ENCODE measurements at places on chromosomes 5 and 9. TPM values are rescaled to one million over a fixed set of nuclear protein-coding genes. Genes with fewer than 3 reads are reported as not detected.

DNA sequence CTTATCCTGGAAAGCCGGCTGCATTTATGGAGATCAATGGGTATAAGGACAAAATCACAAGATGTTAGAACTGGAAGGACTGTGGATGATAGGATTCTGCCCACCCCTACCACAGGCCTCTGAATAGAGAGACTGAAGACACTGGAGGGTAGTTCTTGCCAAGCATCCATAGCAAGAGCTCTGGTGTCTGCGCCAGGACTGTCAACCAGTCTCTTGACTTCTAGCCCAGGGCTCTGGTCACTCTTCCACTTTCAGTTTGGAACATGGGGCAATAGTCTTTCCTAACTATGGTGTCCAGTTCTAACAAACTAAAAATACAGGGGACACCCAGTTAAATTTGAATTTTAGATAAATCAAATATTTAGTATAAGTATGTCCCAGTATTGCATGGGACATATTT lies 23.4 kb downstream of the LARP1 start:
- no peak for DNase-seq

GRCh38 chr5:129245489-129245888 lies 150.9 kb downstream of the ISOC1 start:
- no peak for DNase-seq

DNA sequence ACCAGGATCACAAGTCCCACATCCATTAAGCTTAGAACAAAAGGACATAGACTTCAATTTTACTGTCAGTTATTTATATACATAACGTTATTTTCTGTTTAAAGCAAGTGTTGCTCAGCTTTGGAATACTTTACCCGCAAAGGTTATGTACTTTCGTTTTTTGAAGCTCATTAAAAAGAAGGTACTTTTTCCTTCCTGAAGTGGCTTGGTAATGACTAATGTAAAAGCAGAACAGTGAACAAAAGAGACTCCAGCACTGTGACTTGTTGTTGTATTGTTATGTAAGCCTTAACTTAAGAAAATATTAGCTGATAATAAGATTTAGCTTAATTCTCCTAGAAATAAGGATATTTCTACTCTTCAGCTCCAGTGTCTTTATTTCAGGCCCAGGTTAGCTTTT lies 97.3 kb upstream of the SLCO6A1 start:
- no peak for DNase-seq

DNA sequence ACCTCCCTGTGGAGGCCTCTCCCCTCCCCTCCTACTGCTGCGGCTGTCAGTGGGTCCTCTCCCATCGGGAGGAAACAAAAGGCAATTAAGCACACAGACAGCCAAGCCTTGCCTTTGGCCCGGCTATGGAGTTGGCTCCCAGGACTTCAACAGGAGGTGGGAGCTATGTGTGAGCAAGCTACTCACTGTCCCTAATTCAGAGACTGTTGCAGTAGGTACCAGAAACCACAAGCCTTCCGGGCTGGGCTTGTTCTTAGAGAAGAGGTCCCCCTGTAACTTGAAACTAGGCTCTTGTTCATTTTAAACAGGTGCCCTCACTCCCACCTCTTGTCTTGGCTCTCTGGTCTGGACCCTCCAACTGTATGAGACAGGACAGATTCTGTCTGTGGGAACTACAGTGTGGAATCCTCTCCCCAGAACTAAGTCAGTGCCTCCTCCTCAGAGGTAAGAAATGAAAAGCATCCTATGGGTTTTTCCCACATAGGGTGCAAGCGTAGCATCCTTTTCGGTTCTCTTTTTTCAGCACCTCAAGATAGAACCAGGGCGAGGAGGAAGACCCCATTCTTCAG lies 561.1 kb downstream of the EBF1 start:
- no peak for DNase-seq

DNA sequence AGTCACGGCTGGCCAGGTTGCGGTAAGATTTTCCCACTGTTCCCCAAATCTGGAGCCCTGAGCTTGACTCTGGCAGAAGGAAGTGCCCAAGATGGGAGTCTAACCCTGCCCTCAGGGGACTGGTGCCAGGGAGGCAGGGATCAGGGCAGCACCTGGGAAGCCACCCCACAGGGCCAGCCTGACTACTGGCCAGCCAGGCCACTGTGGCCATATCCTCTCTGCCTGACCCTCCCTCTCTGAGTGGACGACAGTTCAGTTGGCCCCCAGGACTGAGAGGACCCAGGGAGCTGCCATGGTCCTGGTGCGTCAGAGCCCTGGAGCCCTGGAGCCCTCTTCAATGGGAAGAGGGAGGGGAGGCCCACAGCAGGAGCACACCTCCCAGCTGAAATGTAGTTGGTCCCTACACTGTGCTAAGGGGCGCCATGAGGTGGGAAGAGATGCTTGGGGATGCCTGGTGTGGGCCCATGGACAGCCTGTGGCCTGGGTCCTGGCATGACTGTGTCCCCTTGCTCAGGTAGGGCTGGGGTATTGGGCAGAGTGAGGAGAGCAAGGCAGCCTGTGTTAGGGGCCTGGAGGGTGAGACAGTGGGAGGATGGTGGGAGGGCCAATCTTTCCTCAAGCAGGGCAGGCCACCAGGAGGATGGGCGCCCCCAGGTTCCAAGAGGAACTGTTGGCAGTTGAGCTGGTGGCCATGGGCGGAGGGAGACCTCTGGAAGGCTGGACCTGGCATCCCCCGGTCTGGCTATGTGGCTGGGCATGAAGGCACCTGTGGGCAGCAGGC lies 81.1 kb downstream of the PHF2 start:
- no peak for DNase-seq

- no peak for DNase-seq
Measured at GRCh38 chr5:126178521-126178920, 244.7 kb upstream of the GRAMD2B start.

DNA sequence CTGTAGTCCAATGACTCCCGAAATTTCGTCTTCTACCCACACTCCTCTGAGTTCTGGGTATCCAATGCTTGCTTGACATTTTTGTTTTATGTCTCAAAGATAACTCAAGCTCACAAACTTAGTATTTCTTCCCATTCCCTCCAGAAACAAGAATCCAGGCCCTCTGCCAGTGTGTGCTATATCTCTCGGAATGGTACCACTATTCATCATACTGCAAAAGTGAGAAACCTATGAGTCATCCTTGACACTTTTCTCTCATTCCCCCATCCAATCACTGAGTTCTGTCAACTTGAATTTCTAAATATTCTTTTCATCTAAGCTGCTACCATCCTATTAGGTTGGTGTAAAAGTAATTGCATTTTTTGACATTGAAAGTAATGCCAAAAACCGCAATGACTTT lies 9.8 kb downstream of the SLC12A2 start:
- DNase-seq = no peak

DNA sequence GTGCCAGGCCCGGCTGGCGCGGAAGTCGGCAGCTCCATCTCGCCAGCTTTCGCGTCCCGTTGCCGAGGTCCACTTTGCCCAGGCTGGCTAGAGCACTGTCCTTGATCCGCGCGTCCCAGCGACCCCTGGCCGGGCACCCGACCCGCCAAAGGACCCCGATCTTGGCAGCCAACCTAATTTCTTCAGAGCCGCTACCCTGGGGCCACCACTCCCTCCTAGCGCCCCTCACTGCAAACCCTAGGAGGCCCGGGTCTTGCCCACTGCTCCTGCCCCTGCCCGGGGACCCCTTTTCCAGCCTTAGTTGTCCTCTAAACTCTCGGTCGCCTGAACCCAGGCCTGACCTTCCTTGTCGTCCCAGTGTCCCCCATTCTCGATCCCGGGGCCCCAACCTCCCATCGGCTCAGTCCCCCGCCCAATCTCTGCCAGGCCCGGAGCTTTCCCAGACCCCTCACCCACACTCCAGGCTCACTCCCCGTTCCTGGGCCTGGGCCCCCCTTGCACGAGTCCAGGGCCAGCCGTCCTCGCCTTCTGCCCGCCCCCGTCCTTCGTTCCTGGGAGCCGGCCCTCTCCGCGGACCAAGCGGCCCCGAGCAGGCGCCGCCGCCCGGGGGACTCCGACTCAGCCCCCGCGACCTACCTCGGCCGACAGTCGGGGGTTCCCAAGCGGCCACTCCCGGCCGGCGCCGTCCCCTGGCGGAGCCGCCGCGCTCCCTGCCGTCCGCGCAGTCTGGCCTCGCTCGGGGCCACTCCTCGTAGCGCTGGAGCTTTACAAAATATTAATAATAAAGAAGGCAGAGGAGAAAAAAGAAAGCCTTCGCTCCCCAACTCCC lies 701 bp upstream of the LMX1B start:
- no peak for DNase-seq

- no peak for DNase-seq
Measured at GRCh38 chr5:60295423-60295822, 401.9 kb upstream of the PDE4D start.

GRCh38 chr5:67293226-67293625 lies 96.6 kb upstream of the CD180 start:
- DNase-seq = no peak

DNA sequence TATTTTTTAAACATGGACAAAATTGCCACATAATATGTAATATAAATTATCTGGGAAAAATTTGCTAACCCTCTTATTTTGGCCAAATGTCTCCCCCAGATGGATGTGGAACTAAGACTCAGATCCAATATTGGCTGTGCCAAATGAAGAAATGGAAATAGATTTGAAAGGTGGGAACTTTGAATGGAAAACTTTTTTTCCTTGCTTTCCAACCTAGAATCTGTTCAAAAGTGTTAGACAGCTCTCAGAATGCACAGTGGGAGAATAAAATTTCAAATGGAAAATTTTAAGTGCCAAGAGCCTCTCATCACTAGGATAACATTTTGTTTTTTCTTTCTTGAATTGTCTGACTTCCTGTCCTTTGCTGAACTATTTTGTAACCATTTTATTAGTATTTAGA lies 142.6 kb upstream of the GAS1 start:
- DNase-seq = no peak

DNA sequence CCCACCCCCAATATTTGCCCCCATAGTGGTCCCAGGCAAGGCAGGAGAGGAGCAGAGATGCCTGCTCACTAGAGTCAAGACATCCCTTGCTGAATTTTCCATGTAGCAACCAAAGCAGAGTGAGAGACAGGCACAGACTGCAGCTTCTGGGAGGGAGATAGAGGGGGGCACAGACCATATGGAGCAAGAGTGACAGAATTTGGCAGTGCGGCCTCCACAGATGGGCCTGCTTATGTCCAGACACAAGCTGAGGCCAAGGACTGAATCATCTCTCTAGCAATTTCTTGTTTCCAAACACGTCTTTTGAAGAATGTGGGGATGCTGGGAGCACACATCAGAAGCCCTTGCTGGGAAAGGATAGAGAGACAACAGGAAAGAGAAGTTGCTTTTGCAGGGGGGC lies 53.0 kb upstream of the ALDH1B1 start:
- DNase-seq = no peak

DNA sequence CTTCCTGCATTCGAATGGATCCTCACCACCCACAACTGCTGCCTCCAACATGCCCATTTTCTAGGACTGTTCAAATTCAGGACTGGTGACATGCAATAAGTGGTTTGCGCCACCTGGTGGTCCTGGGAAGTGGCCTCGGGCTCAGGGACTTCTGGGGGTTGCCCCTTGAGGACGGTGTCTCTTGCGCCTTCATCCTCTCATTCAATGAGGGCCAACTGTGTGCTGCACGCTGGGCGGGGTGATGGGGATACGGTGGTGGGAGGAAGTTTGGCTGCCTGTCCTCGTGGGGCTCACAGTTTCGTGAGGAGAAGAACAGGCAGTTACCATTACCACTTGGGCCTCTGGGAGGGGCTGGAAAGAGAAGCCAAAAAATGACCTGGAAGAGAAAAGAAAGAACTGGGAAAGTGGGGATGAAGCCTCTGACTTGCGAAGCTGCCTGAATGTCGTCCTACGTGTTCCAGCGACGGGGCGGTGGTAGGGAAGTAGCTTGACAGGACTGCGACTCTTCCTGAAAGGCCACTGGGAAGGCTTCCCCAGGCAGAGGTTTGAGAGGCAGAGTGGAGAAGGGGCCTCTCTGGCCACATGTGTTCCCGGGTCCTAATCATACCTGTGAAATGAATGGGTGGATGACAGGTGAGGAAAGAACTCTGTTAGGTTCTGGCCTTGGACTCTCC lies 49.0 kb downstream of the PSD2 start:
- peak; percentile 28 for DNase-seq

DNA sequence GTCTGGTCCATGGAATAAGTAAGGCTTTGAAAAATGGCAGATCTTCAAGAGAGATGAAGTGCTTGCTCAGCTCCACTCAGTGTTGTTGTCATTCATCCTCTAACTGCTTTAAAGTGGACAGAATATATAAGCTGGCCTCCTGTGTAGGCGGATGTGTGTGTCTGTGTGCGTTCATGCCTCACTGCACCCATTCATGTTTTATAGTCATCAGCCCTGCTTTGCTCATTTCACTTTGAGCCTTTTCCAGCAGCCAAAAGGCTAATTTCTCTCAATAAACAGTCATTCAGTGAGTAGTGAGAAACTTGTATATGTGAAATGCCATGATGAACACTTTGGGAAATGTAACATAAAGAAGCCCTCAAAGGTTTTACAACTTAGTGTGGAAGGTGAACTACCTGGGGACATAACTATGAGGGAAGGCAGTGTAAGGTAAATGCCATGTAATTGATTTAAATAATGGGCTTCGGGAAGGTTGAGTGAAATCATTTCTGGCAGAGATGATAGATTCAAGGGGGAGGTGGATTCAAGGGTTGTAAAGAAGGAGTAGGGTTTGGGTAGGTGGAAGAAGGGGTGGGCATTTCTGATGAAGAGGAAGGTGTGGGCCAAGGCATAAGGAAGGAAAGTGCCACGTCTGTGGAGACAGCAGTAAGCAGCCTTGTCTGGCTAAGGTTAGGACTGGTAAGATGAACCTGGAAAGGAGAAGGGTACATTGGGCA lies 15.7 kb downstream of the TTC23L start:
- no peak for DNase-seq

DNA sequence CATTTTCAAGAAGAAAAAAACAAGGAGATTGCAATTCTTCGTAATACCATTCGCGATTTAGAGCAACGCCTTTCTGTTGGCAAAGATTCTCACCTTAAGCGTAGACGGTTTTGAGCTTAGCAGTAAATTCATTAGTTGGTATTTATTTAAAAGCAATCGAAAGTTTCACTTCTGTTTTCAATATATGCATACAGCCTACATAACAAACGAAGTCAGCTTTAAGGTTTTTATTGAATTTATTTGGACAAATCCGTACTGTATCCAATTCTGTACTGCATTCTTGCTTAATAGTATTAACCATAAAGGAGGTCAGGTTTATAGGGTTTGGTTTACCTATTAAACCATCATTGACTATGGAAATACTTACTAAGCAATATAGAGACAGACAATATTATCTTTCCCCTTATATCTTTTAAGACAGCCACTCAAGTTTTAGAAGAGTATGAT lies 12.0 kb downstream of the SELENOP start:
- DNase-seq = no peak

- no peak for DNase-seq
Measured at GRCh38 chr5:78889369-78890140, 95.6 kb downstream of the ARSB start.

The PDE6A gene
- not detected for total RNA-seq

The SLC6A3 gene
- total RNA-seq = not detected

The SV2C gene
- 0.32 TPM for total RNA-seq

The DOCK2 gene
- total RNA-seq = 246 TPM

The SYK gene
- 0.80 TPM for total RNA-seq

The SCGB3A2 gene
- not detected for total RNA-seq

The FBP1 gene
- total RNA-seq = not detected

The ZNF366 gene
- total RNA-seq = not detected

Data from activated T-helper 2 cell treated with anti-CD3 and anti-CD28 coated beads, Interferon-gamma antibody, Interleukin-2, Interleukin-4, amounts not matched to agents 10 μg/mL and 5 μg/mL and 100 μg/mL, durations not matched to agents 14 hours and 24 hours and 36 hours (primary cell).